AG09319 (cell line): ENCODE measurements at places on chromosomes 6 and 20.

- no peak for DNase-seq
Measured at GRCh38 chr6:85449818-85450759, at the start of gene NT5E. NT5E (plus strand) TSS chr6:85450083; CDS start chr6:85450140, 57 bp downstream.

DNA sequence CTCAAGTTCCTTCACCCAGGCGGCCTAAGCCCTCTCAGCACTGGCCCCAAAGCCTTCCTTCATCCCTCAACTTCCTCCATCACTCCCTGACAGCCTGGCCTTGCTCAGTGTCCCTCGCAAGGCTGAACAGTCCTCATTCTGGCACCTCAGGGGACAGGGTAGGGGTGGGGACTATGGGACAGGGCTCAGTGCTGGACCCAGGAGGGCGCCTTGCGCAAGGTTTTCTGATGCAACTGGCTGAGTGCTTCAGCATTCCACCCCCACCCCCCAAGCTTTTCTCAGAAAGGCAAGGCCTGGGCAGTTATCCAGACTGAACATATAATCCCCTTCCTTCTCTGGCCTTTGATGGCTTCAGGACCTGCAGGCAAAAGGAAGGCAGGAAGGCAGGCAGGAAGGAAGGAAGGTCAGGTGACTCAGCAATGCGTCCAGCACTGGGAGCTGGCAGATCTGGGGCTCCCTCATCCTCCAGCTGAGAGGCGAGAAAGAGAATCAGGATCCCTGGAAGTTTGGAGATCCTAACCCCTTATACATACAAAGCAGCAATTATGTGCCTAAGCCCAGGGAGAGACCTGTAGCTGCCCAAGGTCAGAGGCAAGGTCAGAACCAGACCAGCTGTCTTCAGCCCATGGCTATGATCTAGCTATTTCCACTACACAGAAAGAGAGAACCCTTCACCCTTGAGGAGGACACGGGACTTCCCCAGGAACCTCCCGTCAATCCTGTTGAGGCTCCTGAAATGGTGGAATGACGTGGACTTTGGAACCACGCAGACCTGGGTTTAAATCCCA lies 8.6 kb upstream of the TRIB3 start:
- DNase-seq = peak; percentile 89

GRCh38 chr6:169141671-169142537 lies 111.7 kb downstream of the THBS2 start:
- DNase-seq = no peak

GRCh38 chr6:152160346-152160745 lies 352.9 kb downstream of the ESR1 start:
- no peak for DNase-seq

GRCh38 chr6:21908161-21908848 lies 314.8 kb downstream of the SOX4 start:
- no peak for DNase-seq

GRCh38 chr6:157068691-157069324 lies 254.5 kb downstream of the TMEM242 start:
- DNase-seq = no peak

- DNase-seq = no peak
Measured at GRCh38 chr20:12061466-12061865, 143.8 kb downstream of the BTBD3 start.

- DNase-seq = no peak
Measured at GRCh38 chr20:40304119-40304613, 384.9 kb downstream of the MAFB start.

GRCh38 chr6:42509765-42510164 lies 54.1 kb upstream of the UBR2 start:
- DNase-seq = no peak

DNA sequence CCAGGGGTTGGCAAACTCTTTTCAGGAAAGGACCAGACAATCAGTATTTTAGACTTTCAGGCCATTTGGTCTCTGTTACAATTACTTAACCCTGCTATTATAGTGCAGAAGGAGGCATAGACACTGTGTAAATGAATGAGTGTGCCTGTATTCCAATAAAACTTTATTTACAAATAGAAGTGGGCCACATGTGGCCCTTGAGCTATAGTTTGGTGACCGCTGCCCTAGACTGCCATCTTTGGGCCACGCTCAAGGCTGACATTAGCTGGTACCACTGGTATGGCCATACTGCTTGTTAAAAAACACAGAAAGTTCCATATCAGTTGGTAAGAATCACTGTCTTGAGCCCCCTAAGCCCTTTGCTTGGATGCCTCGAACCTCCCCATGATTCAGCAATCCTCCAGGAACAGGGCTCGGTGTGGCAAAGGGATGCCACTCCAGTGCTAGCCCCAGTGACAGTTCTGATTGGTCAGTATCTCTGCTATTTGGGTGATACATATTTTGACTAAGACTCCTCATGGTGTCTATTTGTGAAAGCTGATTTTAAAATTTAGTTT lies 23.3 kb upstream of the SNRNP48 start:
- DNase-seq = no peak

DNA sequence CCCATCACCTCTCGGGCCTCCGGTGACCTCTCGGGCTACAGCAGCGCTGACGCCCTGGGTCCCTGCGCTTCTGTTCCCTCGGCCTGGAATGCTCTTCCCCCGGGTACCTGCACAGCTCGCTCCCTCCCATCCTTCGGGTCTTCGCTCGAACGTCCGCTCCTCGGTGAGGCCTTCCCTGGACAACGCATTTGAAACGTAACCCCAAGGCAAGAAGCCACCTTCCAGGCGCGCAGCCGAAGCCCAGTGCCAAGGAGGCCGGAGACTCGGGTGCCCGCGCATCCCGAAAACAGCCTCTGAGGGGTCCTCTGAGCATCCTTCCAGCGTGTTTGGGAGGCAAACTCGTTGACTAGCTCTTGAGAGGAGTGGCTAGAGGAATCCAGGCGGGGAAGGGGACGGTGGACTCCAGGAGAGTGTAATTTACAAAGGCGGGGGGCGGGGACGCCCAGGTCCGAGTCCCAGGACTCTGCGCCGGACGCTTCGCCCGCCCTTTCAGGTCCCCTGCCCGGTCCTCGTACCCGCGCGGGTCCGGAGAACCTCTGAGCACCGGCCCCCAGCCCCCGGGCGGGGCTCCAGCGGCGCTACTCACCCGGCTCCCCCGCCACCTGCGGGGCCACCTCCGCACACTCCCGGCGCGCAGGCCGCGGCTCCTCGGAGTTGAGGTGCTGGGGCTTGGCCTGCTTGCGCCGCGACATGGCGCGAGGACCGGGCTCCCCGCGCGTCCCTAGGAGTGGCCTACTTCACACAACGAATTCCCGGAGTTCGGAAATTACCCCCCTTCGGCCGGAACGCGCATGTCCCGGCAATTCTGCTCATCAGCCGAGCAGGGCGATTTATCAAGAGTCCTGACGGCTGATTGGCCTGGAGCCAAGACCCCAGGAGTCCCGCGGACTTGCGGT lies 86.8 kb downstream of the ZFP64 start:
- no peak for DNase-seq

DNA sequence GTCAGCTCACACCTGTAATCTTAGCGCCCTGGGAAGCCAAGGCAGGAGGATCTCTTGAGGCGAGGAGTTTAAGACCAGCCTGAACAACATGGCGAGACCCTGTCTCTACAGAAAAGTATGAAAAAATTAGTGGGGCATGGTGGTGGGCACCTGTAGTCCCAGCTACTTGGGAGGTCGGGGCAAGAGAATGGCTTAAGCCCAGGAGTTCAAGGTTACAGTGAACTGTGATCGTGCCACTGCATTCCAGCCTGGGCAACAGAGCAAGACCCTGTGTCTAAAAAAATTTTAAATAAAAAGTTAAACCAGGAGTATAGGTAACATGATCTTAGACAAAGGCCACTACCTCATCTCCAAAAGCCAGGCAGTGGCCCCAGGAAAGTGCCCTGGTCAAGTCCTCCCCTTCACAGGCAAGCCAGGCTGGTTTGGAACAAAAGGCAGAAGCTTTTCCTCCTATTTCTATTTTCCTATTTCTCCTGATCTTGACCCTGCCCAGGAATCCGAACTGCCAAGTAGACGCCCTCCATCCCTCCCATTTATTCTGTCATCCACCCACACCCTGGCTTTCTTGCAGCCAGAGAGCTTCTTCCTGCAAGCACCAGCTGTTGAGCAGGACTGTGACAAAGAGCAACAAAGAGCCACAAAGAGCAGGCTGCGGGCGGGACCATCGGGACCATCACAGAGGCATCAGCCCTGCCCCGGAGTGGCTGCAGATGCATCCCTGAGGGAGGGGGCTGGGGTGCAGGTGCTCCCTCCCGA lies 149.9 kb upstream of the AFDN start:
- DNase-seq = no peak

GRCh38 chr6:136624347-136624746 lies 74.1 kb upstream of the MAP7 start:
- DNase-seq = no peak

DNA sequence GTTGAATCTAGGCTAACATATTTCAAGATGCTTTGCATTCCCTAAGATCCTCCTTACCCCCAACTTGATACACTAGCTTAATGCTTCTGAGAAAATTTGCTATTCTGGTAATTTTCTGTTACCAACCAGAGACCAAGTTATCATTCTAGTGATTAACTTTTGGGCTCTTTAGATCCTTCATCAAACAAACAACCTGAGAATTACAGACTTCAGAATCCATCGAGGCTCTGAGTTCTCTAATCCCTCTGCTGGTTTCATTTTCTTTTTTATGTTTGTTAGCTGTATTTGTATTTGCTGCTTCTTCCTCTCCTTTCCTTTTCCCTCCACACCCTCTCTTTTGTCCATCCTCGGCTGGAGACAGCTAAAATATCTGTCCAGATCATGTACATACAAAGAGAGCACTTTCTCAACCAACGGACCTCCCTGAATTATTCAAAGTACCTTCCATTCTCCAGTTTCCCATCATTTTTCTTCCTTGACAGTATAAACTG lies 98.7 kb upstream of the RIPOR2 start:
- DNase-seq = no peak

GRCh38 chr6:84228198-84228543 lies 728 bp upstream of the CEP162 start:
- no peak for DNase-seq

DNA sequence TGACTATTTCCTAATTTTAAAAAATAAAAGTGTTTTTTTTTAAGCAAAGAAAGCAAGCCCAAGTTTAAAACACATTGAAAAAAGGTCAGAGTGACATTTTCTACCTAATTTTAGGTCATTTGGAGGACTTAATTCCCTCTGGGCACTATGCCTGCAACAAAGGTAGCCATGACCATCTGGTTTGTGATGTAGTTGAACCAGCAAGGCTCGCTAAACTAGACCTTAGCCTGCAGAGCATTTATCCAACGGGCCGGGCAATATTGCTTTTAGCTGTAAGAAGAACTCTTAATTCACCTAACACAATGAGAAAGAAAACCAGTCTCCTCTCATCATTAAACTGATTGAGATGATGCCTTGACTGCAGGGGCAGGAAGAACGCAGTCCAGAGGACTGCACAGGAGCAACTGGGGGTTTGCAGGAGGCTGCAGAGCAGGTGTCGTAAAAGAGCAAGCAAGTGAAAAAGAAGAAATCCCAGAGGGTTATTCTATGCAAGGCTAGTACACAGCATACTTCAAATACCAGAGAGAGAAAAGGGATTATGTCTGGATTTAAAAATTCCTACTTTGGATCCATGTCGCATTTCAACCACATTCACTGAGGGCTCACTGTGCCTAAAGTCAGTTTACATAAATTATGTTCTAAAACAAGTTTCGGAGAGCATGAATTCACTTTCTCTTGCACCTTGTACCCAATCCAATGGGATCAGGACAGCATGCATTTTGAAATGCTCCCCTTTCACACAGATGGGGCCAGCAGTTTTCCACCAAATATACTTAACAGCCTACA lies 12.8 kb downstream of the TRAF3IP2 start:
- no peak for DNase-seq

- DNase-seq = no peak
Measured at GRCh38 chr6:8017276-8017701, 46.9 kb downstream of the BLOC1S5 start.

DNA sequence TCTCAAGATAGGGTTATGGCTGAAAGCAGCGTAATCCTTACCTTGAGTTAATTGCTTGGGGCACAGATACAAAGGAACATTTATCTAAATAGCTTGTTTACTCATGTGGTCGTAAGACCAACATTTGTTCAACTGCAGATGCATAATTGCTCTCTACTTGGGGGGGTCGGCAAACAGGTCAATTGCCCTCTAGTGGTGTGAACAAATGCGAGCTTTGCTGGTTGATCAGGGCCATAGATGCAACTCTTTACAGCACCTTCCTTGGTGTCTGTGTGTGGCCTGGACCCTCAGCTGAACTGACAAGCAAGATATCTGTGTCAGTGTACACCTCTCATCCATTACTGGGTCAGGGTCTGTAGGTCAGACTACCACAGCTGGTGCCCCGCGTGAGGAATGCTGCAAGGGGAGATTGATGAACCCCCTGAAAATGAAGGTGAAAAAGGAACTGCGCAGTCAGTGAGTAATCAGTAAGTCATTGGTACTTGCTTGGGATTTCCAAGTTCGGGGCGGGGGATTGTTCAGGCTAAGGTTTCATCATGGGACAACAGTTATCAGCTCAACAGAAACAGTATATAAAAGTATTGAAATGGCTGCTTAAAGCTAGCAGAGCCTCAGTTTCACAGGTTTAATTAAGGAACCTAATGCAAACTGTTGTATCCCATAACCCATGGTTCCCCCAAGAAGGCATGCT lies 24.0 kb downstream of the HLA-DPA1 start:
- no peak for DNase-seq

DNA sequence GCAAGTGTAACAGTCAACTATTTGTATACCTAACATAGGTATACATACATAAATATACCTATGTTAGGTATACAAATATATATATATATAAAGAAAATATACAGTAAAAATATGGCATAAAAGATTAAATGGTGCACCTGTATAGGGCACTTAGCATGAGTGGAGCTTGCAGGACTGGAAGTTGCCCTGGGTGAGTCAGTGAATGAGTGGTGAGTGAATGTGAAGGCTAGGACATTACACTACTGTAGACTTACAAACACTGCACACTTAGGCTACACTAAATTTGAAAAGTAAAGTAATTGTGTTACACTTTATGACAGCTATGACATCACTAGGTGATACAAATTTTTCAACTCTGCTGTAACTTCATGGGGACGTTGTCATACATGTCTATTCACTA lies 65.6 kb downstream of the CDC5L start:
- DNase-seq = no peak

DNA sequence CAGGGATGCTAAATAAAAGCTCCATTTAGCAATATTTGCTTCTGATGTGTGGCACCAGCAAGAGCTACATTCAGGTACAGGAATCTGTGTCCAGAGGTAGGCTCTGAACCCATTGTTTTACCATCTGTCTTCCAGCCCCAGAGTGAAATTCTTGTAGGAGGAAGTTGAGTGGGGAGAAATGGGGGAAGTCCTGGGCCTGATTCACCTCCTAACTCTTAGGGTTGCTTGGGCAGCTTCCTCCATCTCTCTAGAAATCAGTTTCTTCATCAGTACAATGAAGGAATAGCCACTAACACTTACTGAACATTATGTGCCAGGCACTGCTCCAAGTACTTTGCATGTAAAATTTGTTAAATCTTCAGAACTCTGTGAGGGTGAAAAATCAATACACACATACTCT lies 35.1 kb upstream of the TSPYL1 start:
- DNase-seq = no peak

- no peak for DNase-seq
Measured at GRCh38 chr6:123467392-123467791, 169.4 kb downstream of the TRDN start.

DNA sequence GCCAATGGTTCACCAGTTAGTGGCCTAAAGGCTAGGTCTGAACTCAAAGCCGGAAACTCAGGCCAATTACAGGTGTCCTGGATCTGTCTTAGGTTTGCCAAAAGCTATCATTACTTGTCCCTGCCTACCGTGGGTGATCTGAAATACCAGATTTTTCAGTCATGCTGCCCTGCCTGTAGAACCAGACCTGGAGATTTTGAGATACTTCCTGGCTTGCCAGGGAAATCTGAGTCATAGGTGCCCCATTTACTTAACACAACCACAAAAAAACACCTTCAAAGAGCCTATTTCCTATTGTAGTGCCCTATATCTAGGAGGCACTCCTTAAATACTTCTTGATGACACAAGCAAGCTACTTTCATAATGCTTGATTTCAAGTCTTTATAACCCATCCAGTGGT lies 13.9 kb upstream of the RANBP9 start:
- DNase-seq = no peak
